Pulmonary artery endothelial cell (primary cell): ENCODE measurements at places on chromosomes 13 and 19. TPM values are rescaled to one million over a fixed set of nuclear protein-coding genes. Genes with fewer than 3 reads are reported as not detected.

Gene FAM124A
- total RNA-seq, result 6.7 and 7.0 TPM in 2 replicates

Gene TGFBR3L
- total RNA-seq, result 0.53 and 0.73 TPM in 2 replicates

Gene CALR3
- total RNA-seq, result not detected in 2 replicates

Gene GIPR
- total RNA-seq, result under 0.01 TPM in 1 of 2 replicates, not detected in the other

Gene ZFP14
- total RNA-seq, result 2.2 and 4.9 TPM in 2 replicates

Gene CYP2A6
- not detected in 2 replicates for total RNA-seq

Gene KIR3DL2
- total RNA-seq, result not detected in 2 replicates

Gene GJB2
- total RNA-seq, result 0.14 TPM in 1 of 2 replicates, not detected in the other

Gene OR7E24
- not detected in 2 replicates for total RNA-seq

Gene NMRK2
- total RNA-seq, result not detected in 2 replicates

Gene CGB3
- not detected in 2 replicates for total RNA-seq

Gene ZSCAN4
- total RNA-seq, result not detected in 2 replicates

Gene SELENOV
- not detected in 2 replicates for total RNA-seq

Gene GPR18
- not detected in 2 replicates for total RNA-seq

Gene CEACAM8
- total RNA-seq, result not detected in 2 replicates

Gene OR7A5
- total RNA-seq, result not detected in 2 replicates

Gene DCLK1
- total RNA-seq, result 1.5 and 2.2 TPM in 2 replicates

Gene RNASEH2A
- total RNA-seq, result 34.7 and 50.5 TPM in 2 replicates

Gene KLF1
- not detected in 2 replicates for total RNA-seq

Gene CIC
- total RNA-seq, result 15.4 and 16.1 TPM in 2 replicates

Gene ZNF571
- 1.6 and 2.9 TPM in 2 replicates for total RNA-seq

Gene GPR4
- 4.0 and 5.7 TPM in 2 replicates for total RNA-seq
